ENCODE measurements at places on chromosomes 5 and 9. TPM values are rescaled to one million over a fixed set of nuclear protein-coding genes. Genes with fewer than 3 reads are reported as not detected.

The GGTA1 gene
- total RNA-seq, result not detected

The IFNA21 gene
- total RNA-seq, result not detected

The TMEM250 gene
- 37.5 TPM for total RNA-seq

The MED7 gene
- 8.1 TPM for total RNA-seq

The ZNF300 gene
- total RNA-seq, result 3.6 TPM

The BARHL1 gene
- not detected for total RNA-seq

The ANKDD1B gene
- total RNA-seq, result not detected

The ERP44 gene
- total RNA-seq, result 14.4 TPM

The TOR1B gene
- 28.8 TPM for total RNA-seq

The IL4 gene
- total RNA-seq, result not detected

The COL27A1 gene
- total RNA-seq, result 3.2 TPM

The TRAF1 gene
- 0.64 TPM for total RNA-seq

The ZDHHC12 gene
- 54.7 TPM for total RNA-seq

The SH3TC2 gene
- total RNA-seq, result 0.52 TPM

The KIAA1958 gene
- total RNA-seq, result 3.0 TPM

The REEP5 gene
- 32.0 TPM for total RNA-seq

The EGFL7 gene
- 26.7 TPM for total RNA-seq

The NTMT1 gene
- 87.0 TPM for total RNA-seq

The OR1K1 gene
- not detected for total RNA-seq

The PCDHAC2 gene
- total RNA-seq, result not detected

The HSPA5 gene
- 263 TPM for total RNA-seq

The TAF1L gene
- total RNA-seq, result not detected

The PCDHGA6 gene
- total RNA-seq, result 1.0 TPM

The CDC20B gene
- total RNA-seq, result under 0.01 TPM

The CNTNAP3B gene
- total RNA-seq, result 5.3 TPM

The AHRR gene
- 47.7 TPM for total RNA-seq

The PCDHGA9 gene
- total RNA-seq, result 1.4 TPM

The LCP2 gene
- under 0.01 TPM for total RNA-seq
